NCI-H774 (cell line): ENCODE measurements at places on chromosomes 5 and 9.

DNA sequence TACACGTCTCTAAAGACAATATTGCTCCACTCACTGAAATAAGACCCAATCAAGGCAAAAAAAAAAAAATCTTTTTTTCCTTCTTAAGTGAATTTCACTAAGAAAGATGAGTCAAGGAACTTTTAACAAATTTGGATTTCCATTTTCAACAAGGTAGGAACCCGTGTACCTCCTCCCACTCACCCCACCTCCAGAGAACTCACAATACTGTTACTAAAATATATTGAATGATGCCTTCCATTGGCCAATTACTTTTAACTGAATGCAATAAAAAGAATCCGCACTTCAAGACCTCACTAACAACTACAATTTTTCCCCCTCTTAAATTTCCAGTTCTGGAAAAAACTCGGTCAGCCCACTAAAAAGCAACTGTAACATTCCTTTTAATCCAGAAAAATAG lies 50.7 kb downstream of the FBXW11 start:
- DNase-seq = no peak

GRCh38 chr5:147454996-147455677 lies 54.7 kb downstream of the DPYSL3 start:
- no peak for DNase-seq

GRCh38 chr9:21813575-21814473 lies 11.4 kb downstream of the MTAP start:
- DNase-seq = peak; percentile 79

DNA sequence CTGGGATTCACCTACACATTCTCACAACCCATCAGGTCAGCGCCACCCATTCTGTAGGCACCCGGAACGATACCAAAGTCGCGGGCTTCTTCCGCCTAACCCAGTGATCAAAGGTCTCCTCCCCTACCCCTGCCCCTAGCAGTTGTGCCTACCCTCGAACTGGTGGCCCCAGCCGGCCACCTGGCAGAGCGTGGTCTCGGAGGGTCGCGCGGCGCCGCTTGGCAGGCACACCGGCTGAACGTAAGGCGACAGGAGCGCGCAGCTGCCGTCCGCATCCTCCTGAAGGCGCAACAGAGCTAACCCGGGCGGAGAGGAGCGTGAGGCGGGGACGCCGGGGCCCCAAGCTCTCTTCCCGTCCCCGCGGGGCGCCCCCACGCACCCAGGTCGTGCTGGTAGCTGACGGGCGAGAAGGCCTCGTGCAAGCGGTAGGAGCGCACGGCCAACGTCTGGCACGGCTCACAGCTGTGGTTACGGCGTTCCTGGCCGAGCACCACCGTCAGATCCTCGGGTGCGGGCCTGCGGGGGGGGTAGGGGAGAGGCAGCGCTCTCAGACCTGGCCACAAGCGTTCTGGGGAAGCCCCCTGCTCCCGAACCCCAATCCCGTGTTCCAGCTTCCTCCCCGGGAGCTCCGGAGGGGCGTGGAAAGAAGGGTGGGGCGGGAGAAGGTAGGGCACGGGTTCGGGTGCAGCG lies 2.8 kb upstream of the PFN3 start:
- no peak for DNase-seq

DNA sequence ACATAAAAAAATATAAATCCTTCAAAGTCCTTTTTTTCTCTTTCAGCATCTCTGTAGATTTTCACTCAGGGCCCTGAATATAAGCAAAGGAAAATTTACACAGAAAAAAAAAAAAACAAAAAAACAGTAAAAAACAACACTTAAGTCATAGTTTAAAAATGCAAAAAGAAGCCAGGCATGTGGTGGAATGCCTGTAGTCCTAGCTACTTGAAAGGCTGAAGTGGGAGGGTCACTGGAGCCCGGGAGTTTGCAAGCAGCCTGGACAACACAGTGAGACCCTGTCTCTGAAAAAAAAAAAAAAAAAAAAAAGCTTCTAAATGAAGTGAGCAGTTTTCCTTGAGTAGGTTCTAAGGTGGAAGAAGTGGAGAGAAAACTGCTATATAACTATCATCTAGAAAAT lies 55.0 kb upstream of the BNC2 start:
- no peak for DNase-seq

- DNase-seq = peak; percentile 17
These were observed 75.0 kb upstream of the NEK6 start for GRCh38 chr9:124182741-124183140.

- DNase-seq = no peak
These were observed 417.0 kb upstream of the ADAMTSL1 start for GRCh38 chr9:18056993-18057369.

DNA sequence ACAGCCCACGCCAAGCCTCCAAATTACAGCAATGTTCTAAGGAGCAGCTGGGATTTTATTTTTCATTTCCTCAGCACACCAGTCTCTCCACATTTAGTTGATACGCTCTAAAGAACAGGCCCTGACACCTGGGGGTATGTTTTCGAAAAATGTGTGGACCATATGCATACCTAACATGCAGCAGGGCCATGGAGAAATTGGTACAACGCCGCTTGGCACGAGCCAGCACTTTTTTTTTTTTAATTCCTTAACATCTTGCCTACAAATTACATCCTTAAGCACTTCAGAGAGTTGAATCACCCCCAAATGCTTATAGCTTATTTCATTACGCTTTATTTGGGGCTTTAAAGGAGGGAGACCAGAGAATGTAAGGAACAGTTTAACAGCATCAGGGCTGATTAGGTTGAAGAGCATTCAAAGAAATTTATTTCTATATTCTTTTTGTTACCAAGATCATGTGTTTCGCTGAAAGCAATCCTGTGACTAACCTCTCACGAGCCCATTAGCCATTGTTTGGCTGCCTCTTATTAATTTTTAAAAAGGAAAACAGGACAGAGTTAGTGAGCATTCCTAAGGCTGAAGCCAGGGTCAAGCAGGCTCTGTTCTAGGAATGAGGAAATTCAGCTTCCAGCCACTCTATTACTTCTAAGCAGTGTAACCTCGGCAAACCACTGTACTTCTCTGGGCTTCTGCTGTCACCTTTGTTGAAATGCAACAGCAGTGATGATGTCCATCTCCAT lies 173.8 kb downstream of the ACTL7B start:
- no peak for DNase-seq

GRCh38 chr5:68279984-68280383 lies 64.4 kb downstream of the PIK3R1 start:
- DNase-seq = no peak

- DNase-seq = no peak
These were observed 192.2 kb downstream of the HSD17B3 start for GRCh38 chr9:96109680-96110351.

- peak; percentile 36 for DNase-seq
These were observed 53.7 kb downstream of the ZNF618 start for GRCh38 chr9:113929634-113930389.

GRCh38 chr5:14579731-14580397 lies 1.7 kb upstream of the OTULINL start:
- peak; percentile 64 for DNase-seq

DNA sequence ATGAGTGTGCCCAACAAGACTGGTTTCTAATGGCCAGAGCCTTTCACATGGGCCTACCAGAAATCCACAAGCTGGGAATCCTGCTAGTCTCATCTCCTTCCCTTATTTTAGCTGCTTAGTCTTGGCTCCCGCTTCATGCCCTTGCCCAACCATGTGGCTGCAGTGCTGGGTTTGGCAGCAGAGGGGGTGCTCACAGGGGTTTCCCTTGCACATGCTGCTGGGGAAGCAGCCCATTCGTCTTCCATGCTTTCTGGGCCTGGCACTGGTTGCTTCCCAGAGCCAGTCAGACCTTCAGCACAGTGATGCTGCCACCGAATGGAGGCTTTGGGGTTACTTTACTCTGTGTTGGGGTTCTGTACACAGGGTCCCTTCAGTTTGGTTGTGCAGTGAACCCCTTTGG lies 26.3 kb downstream of the SLC46A2 start:
- no peak for DNase-seq

- peak; percentile 75 for DNase-seq
These were observed 3.3 kb downstream of the ASTN2 start for GRCh38 chr9:117411547-117411946.

DNA sequence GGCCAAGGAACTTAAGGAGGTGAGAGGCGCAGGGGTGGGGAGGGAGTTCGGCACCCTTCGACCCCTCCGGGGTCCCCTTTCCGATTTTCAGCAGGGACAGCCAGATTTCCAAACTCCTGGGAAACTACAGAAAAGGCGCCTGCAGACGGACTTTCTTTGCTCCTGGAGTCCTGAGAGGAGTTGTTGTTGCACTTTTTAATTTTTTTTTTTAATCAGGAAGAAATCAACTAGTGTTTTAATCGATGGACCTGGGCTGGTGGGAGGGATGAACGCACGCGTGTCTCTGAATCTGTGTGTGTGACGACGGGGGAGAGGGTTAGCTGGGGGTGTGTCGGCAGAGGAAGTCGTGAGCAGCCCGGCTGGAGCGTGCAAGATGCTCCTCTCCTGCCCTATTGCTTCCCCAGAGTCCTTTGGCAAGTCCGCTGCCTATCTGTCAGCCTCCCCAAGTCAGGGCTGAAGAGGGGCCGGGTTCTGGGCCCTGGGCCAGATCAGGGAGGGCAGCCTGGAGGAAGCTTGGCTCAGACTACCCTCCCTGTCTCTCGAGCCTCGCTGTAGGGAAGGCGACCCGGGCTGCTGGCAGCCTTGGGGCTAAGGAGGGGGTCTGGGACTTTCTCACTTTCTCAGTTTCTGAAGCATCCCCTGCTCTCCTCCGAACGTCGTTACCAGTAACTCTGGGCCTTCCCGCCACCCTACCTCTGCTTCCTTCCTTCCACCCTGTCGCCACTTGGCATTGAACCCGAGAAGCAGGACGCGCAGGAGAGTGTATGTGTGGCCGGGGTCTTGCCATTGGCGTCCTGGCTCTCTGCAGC lies 731 bp downstream of the PRR16 start:
- DNase-seq = no peak

GRCh38 chr9:104304925-104305324 lies 199.1 kb upstream of the OR13F1 start:
- no peak for DNase-seq

GRCh38 chr9:11045589-11045988 lies 432.8 kb upstream of the PTPRD start:
- no peak for DNase-seq

DNA sequence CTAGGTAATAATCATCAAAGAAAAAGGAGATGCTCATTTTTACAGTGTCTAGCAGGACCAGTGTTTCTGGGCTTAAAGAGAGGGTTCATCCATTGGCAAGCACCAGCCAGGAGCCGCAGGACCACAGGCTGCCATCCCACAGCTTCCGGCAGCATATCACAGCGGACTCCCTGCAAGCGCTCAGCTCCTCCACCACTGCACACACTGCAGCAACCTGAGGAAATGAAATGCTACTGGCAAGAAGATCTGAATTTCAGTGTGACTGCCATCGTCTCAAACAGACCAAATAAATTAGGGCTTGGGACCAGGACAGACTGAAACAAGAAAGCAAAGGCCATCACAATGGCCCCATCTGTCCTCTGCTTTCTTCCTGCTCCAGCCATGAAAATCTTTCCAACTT lies 114.2 kb downstream of the TTC39B start:
- no peak for DNase-seq

GRCh38 chr5:44933686-44934085 lies 124.9 kb downstream of the MRPS30 start:
- DNase-seq = no peak

- no peak for DNase-seq
These were observed 726.4 kb upstream of the GRAMD2B start for GRCh38 chr5:125696762-125697161.

- no peak for DNase-seq
These were observed 125.3 kb upstream of the RASEF start for GRCh38 chr9:83188277-83188676.

DNA sequence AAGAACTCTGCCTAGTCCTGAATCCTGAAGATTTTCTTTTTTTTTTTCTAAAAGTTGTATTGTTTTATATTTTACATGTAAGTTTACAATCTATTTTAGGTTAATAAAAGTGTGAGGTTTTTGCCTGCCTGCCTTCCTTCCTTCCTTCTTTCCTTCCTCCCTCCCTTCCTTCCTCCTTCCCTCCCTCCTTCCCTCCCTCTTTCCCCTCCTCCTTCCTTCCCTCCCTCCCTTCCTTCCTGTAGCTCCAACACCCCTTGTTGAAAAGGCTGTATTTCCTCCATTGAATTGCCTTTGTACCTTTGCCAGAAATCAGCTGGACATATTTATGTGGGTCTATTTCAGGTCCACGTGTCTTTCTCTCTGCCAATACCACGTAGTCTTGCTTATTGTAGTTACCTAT lies 46.6 kb downstream of the CACNA1B start:
- no peak for DNase-seq

- no peak for DNase-seq
These were observed 24.0 kb downstream of the BTNL8 start for GRCh38 chr5:180922932-180923331.

DNA sequence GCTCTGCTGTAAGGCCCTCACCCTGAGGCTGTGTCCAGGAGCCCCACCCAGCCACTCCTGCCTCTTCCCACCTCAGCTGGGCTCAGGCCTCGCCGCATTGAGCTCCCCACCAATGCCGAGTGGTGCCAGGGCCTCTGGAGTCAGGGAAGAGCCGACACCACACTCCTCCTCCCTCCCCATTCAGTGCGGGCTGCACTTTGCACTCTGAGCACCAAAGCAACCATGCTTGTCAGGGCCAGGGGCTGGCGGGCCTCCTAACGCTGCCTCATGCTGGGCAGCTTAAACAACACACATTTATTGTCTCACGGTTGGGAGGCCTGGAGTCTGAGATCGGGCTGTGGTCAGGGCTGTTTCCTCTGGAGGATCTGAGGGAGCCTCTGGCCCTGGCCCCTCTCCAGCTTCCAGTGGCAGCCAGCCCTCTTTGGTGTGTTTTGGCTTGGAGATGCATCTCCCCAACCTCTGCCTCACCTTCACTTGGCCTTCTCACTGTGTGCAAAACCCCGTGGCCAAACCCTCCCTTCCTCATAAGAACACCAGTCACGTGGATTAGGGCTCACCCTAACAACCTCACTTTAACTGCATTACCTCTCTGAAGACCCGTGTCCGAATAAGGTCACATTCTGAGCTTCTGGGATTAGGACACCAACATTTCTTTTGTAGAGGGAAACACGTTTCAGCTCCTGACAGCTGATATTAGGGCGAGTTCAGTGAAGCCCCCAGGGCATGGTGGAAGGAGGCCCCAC lies 157.8 kb downstream of the MED10 start:
- DNase-seq = no peak

- DNase-seq = no peak
These were observed at the start of gene SH2D3C for GRCh38 chr9:127778280-127779135. Gene SH2D3C (minus strand): TSS chr9:127778666. CDS start chr9:127778627, 39 bp downstream.

- no peak for DNase-seq
These were observed 27.6 kb downstream of the TLX3 start for GRCh38 chr5:171336521-171337209.

DNA sequence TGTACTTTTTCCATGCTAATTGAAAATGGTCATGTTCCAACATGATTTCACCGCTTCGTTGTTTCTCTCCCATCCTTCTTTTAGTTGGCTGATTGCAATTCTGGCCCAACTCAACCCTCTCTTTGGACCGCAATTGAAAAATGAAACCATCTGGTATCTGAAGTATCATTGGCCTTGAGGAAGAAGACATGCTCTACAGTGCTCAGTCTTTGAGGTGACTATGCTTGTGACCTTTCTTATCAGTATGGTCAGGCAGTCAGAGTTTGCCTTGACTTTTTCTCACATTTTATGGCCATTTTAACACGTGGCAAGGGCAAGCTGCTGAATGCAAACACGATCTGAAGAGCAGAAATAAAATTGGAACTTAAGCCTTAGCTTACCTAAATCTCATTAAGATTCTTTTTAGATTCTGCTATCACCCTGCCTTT lies 36.0 kb upstream of the CREBRF start:
- no peak for DNase-seq

GRCh38 chr5:31995006-31995405 lies 179.1 kb downstream of the GOLPH3 start:
- no peak for DNase-seq
